Activated CD4-positive, CD25-positive, alpha-beta regulatory T cell (primary cell): ENCODE measurements at places on chromosomes 16 and 17.

GRCh38 chr16:77408607-77409006 lies 26.2 kb downstream of the ADAMTS18 start:
- DNase-seq: no peak

DNA sequence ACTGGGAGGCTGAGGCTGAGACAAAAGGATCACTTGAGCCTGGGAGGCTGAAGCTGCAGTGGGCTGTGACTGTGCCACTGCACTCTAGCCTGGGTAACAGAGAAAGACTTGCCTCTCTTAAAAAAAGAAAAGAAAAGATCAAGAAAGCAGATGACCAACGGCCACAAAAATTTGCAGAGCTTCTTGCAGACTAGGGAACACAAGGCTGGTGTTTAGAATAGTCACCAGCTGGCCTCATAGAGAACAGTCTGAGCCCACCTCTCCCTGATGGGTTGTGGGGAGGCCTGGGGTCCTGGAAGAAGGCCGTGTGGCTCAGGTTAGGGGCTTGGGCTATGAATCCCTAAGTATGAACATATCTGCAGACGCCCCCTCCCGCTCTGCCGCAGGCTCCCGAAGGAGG lies 73.7 kb upstream of the MED9 start:
- DNase-seq: no peak

DNA sequence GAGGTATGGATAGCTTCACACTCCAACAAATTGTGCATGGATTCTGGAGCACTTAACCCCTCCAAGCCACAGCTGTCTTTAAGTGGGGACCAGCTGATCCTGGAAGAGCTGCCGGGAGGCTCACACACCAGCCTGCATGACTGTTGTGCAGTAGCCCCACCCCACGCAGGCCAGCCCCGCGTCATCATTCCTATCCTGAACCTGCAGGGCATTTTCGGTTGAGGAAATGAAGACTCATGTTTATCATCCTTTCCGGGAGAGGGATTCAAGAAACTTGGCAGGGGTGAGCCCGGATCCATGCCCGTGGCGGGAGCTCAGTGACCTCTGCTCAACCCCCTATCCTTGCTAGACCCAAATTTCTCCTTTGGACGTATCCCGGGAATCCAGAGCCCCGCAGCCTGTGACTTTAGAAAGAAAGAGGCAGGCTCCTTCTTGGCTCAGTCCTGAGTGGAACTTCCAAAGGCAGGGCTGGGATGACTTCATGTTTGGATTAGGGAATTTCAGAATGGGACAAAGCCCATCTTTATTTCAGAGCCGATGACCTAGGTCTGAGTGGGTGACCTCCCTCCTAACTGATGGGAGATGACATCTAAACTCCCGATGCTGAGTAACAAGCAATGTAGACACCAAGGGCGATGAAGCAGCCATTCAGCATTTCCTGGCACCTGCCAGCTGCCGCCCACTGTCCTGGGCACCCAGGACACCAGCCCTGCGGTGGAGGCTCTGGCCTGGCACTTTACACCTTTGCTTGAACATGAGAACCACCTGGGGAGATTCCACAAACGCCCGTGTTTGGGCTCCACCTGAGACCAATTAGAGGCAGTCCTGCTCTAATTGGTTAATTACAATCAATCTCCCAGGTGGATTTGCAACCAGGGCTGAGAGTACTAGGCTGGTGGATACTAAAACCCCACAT lies 43.3 kb upstream of the CMIP start:
- no peak for DNase-seq

DNA sequence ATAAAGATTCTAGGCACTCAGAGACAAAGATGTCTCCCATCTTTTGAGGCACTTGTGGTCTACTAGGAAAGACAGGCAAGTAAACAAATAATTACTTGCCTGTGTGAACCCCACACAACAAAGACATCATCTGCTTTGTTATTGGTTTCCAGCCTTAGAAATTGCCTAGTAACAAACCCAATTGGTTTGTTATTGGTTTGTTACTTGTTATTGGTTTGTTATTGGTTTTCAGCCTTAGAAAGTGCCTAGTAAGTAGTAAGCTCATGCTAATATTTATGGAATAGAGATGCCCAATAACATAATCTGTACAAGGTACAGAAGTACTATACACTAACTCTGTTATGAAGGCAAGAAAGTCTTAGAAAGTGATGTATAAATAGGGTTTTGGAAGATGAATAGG lies 67.1 kb downstream of the ASIC2 start:
- no peak for DNase-seq

GRCh38 chr16:28882551-28883160 lies 4.4 kb downstream of the ATP2A1 start:
- no peak for DNase-seq

GRCh38 chr17:72110231-72110941 lies 10.4 kb upstream of the SOX9 start:
- DNase-seq: no peak

GRCh38 chr17:46144246-46144645 lies 49.0 kb downstream of the KANSL1 start:
- DNase-seq: no peak

- DNase-seq: no peak
Observed at GRCh38 chr16:24610416-24610755, 71.0 kb downstream of the RBBP6 start.

- DNase-seq: no peak
Observed at GRCh38 chr16:77760800-77761199, 27.6 kb upstream of the VAT1L start.

- DNase-seq: no peak
Observed at GRCh38 chr17:70767102-70767701, 597.9 kb downstream of the KCNJ2 start.

GRCh38 chr16:87844809-87845208 lies 24.5 kb downstream of the SLC7A5 start:
- DNase-seq: no peak

DNA sequence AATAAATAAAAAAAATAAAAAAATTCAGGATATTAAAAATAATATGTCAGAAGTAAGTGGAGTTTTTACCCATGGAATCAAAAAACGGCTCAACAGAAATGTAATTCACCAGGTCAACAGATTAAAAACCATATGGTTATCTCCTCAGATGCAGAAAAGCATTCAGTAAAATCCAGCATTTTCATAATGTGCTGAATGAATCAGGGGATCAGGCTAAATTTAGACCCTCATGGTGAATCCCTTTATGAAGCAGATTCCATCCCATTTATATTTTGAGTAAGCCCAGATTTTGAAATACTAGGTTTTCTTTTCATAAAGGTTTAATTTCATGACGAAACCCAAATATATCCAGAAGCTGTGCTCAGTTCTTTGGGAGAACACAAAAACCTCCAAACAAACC lies 84.4 kb downstream of the OR1D5 start:
- DNase-seq: no peak

DNA sequence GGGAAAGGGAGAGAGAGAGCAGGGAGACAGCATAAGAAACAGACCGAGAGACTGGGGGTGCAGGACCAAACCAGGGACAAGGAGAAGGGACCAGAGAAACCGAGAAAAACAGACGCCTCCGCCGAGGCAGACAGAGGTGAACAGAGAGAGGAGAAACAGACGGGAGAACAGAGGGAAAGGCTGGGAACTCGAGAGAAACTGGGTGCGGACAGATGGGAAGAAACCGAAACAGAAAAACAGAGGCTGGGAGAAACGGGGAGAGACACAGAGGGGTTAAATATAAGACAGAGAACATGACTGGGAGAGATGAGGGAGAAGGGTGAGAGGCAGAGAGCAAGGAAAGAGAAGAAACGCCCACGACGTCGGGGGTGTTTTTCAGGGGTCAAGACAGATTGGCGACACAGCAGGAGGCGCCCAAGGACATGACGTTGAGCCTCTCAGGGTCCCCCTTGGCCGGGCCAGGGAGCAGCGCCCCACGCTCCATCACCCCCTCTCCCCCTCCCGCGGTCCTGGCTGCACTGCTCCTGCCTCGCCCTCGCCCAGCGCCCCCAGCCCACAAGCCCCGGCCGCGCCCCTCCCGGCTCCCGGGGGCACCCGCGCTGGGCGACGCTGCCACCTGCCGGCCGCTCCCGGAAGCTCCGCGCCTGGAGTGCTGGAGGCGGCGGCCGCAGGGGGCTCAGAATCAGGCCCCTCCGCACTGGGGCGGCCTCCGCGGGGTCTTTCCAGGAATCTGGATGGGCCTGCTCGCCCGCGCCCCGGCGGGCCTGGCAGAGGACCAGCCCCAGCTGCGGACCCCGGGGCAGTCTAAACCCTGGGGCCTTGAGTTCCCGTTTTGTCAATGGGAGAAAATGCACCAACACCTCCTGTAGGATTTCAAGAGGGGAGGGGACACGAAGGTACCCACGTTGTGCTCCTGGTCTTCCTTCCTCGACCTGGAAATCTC lies 1.3 kb upstream of the TMEM92 start:
- peak; percentile 19 for DNase-seq

DNA sequence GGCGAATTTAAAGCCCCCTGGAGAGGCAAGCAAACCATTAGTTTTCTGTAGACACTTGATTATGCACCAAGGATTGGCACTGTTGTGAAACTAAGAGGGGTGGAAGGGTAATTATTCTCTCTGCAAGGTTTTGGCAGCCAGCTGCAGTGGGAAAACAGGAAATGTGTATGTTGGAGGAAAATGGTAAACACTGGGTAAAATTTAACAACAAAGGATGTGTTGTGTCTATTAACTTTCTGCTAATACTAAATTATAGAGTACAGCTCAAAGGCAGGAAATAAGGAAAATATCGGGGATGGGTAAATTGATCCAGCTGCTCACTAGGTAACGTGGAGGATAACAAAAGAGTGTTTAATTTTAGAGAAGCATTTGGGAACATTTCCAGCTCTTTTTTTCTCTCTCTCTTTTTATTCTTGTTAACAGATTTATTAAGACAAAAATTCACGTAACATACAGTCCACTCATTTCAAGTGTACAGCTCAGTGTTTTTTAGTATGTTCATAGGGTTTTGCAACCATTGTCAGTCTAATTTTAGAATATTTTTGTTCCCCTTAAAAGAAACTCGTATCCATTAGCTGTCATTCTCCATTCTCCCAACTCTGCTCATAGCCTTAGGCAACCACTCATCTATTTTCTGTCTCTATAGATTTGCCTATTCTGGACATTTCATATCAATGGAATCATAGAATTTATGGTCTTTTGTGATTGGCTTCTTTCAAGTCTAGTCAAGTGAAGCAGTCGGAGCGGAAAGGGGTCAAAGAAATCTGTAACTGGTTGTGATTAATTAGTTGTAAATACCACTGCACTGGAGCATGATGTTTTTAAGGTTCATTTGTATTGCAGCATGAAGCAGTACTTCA lies 41.8 kb downstream of the TANGO6 start:
- no peak for DNase-seq

GRCh38 chr17:79830763-79831264 lies 8.4 kb downstream of the CBX4 start:
- no peak for DNase-seq

- no peak for DNase-seq
Observed at GRCh38 chr16:3007059-3007956, 5.4 kb upstream of the CLDN9 start.

- DNase-seq: no peak
Observed at GRCh38 chr16:31064882-31065461, 9.1 kb downstream of the ZNF668 start.

GRCh38 chr17:17780922-17781590 lies 55.7 kb downstream of the SREBF1 start:
- no peak for DNase-seq

DNA sequence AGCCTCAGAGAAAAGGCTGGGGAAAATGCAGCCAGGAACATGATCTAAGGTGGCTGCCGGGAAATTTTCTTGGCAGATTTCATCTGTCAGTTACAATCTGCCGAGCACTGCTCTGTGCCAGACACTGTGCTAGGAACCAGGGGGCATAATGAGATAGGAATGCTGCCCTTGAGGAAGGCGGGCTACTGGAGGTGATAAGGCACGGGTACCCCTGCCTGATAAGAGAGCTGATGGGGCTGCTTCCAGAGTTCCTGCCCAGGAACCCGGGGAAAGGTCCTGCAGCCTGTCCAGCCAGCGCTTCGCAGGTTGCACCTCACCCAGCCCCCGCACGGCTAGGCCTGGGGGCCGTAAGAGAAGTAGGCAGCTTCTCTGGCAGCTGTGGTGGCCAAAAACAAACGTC lies 3.1 kb downstream of the SCNN1G start:
- no peak for DNase-seq

- no peak for DNase-seq
Observed at GRCh38 chr17:59165933-59166342, 10.4 kb downstream of the PRR11 start.

DNA sequence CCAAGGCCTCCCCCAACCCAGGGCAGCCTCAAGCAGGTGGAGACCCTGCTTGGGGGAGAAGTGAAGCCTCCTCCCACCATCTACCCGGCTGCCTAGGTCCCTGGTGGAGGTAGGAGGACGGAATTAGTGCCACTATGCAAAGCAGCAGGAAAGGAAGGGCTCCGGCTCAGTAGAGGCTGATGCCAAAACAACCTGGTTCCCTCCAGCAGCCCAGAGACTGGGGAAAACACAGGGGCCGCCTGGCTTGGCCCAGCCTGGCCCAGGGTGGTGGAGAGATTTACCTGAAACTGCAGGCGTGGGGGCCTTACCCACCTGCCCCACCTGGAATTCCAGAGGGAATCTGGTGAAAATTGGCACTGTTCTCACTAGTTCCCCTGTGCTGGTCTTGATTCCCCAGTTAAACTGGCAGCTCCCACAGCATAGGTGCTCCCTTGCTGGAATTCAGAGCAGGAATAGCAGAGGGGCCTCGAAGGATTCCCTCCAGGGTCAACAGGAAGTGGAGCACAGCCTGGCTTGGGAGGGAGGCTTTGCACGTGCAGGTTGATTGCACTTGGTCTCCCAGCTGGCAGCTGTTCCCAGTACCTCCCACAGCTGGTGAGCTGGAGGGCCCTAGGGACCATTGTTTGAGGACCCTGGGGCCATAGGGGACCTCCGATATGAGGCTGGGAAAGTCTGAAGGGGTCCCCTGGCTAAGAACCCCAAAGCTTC lies 4.5 kb downstream of the CD79B start:
- DNase-seq: no peak

DNA sequence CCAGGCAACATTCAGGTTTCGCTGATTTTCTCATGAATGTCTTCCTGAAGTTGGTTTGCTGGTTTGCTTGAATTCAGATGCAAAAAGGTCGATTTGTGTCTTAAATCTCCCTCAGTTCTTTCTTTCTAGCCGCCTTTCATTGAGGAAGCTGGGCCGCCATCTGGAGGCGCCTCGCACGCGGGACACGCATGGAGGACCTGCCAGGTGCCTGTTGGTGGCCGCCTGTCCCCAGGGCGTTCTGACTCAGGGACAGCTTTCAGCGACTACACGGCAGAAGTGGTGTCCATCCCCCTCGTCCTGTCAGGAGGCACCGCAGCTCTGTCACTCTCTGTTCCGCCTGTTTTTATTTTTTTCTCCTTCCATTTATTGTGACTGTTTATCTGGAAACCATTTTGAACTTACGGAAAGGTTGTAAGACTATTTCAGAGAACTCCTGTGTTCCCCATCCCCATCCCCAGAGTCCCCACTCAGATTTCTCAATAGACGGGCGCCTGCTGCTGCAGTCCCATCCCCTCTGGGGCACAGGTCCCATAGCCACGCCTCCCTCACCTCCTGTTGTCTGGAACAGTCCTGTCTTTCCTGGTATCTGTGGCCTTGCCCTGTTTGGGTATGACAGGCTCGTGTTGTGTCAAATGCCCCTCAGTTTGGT lies 33.2 kb downstream of the COX4I1 start:
- no peak for DNase-seq
